Astrocyte of the cerebellum (primary cell): ENCODE measurements at places on chromosomes 7 and 10.
A peak's percentile ranks its signal among the peaks of the same experiment; 100 is the strongest.

DNA sequence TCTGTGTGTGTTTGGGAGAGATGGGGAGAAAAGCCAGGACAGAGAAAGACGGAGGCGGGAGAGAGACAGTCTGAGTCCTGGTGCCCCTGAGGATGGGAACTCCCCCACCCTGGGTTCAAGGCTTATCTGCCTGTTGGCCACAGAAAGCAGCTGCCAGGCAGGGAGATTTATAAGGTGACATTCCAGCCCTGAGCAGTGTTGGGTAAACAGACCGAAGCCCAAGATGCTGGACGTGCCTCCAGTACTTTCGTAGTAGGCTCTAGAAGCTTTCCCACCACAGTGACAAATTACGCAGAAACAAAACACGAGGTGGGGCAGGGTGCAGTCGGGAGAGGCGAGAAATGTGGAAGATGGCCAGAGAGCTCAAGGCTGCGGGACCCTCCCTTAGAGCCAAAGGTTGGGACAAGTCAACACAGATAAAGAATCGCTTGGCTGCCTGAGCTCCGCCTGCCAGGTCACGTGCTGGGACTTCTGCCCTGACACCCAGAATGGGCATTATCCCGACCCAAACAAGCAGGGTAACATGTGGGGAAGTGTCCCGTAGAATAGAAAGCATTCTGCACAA, 41.1 kb downstream of the CCDC3 start:
- DNase-seq = no peak

DNA sequence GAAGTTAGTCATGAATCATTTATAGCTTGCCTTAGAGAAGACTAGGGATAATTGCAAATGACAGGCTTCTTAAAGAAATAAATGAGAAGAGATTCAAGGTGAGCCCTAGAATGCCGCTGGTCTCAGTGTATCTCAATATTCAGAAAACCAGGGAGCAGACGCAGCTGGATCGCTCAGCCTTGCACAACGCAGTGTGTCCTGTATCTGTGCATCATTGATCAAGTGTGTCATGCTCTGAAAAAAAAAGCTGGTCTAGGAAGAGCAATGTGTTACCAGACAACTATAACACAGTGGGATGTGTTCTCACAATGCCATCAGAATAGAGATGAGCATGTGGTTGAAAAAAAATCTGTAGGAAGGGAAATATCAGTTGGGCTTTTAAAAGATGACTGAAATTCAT, 230.1 kb downstream of the CALN1 start:
- DNase-seq = no peak

DNA sequence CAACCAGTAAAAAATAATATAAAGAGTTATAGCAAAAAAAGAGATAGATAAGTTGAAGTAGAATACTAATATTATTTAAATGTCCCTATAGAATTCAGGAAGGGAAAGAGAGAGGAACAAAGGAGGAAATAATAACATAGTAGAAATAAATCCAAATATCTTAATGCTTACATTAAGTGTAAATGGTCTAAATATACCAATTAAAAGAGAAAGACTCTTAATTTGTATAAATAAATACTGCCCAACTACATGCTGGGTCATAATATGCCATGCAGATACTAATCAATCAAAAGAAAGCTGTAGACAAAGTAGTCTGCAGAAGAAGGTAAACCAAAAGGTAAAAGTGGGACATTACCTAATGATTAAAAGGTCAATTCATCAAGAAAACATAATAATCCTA, 43.3 kb upstream of the VIPR2 start:
- DNase-seq = no peak

- no peak for DNase-seq
Observed at GRCh38 chr10:132869621-132870020, 72.7 kb downstream of the CFAP46 start.

DNA sequence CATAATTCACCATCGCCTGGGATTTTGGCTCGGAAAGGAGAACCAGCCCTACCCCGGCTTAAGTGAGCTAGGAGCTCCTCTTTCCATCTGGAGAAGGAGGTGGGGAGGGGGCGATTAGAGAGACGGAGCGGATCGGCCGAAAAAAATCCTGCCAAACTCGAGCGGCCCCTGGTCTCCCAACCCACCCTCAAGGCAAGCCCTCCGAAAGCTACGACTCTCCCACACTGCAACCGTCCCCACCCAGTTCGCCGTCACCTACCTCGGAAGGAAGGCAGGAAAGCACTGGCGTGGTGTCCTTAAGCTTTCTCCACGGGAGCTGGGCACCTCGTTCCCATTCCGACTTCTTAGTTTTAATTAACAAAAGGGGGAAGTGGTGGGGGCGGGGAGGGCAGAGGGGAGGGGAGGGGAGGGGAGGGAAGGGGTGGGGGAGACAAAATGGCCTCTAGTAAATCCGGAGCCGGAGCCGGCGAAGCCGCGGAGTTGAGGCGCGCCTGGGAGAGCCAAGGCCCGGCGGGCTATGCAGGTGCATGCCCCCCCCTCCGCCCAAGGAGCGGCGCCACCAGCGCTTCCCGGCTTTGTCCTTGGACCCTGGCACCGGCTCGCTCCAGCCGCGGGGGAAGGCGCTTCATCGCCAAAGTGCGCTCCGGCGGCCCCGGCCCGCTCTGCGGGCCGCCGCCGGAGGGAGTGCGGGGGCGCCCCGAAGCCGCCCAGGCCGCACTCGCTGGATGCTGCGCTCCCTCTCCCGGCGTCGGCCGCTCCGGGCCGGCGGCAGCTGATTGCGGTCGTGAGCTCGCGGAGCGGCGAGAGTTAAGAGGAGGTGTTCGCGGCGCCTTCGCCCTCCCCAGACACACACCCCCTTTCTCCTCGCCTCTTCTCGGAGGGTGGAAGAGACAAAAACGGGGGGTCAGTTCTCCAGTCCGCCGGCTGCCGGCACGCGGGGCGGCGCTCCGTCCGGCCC, at the start of gene LRRC4:
LRRC4 (minus strand) TSS at position 784 of the 958 bp plus-strand sequence. CDS start 797 bp downstream, outside the sequence.
- no peak for DNase-seq

GRCh38 chr10:119650692-119651513, at the start of gene BAG3:
BAG3 (plus strand) TSS chr10:119651380; CDS start chr10:119651676, 296 bp downstream.
- peak; percentile 70 for DNase-seq

DNA sequence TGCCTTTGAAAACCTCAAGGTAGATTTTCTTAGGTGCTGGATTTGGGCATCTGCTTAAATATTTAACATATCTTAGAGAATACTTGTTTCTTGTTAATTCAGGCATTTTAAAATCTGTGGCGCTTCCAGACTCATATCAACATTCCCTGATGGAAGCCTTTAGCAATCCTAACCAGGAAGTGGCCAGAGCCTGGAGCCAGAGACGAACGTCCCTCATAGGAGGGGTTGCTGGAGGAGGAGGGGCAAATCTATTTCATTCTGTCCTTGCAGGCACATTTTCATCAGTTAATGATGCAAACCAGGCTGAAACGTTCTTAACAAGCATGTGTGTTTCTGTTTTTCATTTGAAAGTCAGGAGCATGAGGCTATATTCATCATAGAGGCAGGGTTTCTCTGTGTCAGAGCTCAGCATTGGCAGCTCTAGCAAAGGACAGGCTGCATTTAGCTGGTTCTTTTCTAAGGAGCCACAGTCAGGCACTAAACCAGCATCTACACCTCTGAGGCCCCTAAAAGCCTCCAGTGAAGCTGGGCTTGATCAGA, 17.8 kb upstream of the IFIT2 start:
- peak; percentile 42 for DNase-seq

GRCh38 chr7:73652541-73652949, 15.1 kb upstream of the VPS37D start:
- no peak for DNase-seq

GRCh38 chr7:142791502-142791901, 20.7 kb downstream of the PRSS2 start:
- DNase-seq = no peak
